COLO829 (cell line): ENCODE measurements at places on chromosomes 11 and 22.

GRCh38 chr22:23418159-23418788, 161.8 kb downstream of the IGLL1 start:
- DNase-seq: no peak

GRCh38 chr11:3710485-3711259, 39.5 kb upstream of the CHRNA10 start:
- DNase-seq: no peak

DNA sequence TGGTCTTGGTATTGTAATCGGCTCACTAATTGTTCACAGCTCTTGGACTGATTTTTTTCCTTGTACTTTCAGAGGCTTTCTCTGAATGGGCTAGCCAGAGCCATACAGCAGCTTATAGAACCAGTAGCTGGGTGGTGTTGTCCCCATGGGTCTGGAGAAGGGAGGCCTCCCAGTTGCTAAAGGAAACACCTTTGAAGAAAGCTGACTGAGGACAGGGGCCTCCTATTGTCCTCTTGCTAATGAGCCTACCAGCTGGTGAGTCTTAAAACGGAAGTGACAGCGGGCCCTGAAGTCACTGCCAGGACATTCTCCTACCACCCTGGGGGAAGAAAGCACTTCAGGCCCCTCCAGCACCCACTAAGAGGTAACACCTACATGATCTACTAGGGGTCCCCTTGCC, 9.9 kb downstream of the FADS3 start:
- DNase-seq: no peak

GRCh38 chr11:3840004-3840869, 522 bp downstream of the RHOG start:
- DNase-seq: no peak

DNA sequence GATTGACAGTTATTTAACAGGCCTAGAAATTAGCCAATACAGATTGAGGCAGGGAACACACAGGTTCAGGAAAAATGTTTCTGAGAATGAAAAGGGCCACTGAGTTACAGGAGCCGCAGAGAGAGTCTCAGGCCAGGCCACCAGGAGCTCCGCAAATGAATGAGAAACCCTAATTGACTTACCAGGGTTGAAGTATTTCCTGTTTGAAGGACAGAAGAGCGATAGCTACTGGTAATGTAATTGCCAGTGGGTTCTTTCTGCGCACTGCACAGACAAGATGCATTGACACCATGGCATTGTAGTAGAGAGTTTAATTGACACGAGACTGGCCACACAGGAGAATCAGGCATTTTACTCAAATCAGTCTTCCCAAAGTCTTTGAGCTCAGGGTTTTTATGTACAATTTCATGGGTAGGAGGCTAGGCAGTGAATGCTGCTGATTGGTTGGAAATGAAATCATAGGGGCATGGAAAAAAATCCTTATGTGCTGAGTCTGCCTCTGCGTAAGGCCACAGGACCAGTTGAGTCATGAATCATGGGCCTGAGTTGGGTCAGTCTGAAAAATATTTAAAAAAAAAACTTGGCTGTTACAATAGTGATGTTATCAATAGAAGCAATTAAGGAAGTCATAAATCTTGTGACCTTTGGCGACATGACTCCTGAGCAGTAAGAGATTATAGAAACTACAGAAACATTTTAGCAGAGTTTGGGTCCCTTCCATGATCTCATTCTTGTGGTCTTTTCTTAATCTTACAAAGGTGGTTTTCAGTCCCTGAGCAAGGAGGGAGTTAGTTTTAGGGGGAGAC, 203.8 kb downstream of the CASP12 start:
- DNase-seq: no peak

GRCh38 chr11:65378208-65378927, 4.1 kb downstream of the SLC25A45 start:
- no peak for DNase-seq

DNA sequence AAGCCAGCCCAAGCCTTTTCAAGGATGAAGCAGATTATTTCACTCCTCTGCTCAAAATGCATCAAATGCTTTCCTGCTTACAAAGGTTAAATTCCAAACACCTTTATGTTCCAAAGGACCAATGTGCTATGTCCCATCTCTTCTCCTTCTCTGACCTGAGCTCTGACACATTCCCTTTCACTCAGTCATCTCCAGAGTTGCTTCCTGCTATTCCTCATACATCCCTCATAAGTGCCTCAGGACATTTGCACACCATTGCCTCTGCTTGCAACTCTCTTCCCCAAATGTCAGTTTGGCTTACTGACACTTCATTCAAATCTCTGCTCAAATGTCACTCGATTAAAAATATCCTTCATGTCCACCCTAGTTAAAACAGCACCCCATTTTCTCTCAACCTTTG, 53.3 kb upstream of the BMAL1 start:
- no peak for DNase-seq

- DNase-seq: no peak
Observed at GRCh38 chr11:80559942-80560341, 1119.1 kb upstream of the TENM4 start.

DNA sequence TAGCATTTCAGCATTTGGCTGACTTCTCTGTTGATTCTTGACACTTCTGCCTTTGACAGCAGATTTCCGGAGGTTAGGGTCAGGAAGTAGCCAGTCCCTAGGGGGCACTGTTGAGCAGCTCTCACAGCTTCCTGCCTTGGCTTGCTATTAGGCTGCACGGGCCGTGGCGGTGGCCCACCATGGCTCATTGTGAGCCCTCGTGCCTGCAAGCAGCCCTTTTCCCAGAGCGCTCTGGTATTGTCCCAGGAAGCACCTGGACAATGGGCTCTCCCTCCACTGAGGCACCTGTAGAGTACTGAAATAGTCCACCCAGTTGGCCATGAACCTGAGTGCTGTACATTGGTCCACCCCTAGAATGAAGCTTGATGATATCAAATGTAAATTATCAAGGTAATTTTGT, 100.2 kb upstream of the GAL start:
- DNase-seq: peak; percentile 20

DNA sequence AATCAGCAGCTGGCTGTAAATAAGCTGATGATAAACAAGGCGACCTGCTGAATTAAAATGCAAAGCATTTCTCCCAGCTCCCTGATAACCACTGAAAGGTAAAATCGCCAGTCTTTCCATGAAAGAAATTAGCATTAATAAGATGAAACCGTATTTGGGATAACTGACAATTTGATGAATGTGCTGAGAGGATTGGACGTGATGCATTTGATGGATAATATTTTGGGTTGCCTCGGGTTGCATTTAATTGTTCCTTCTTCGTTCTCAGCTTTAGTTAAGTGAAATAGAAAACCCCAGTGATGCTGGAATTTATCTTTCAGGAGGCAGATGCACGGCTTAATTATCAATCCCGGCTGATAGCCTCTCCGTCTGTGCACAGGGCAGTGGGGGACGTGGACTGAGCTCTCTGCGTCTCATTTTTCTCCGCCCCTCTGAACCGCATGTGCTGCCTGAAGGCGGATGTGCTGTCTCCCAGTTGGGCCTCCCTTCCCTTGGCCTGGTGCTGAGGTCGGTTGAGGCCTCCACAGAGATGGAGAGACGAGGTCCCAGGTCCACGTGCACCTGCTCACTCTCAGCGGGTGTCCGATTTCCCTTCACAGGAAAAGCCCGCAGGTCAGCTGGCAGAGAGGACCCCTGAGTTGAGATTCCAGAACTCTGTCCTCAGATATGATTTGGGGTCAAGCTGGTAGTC, 846.2 kb downstream of the BRD1 start:
- no peak for DNase-seq

DNA sequence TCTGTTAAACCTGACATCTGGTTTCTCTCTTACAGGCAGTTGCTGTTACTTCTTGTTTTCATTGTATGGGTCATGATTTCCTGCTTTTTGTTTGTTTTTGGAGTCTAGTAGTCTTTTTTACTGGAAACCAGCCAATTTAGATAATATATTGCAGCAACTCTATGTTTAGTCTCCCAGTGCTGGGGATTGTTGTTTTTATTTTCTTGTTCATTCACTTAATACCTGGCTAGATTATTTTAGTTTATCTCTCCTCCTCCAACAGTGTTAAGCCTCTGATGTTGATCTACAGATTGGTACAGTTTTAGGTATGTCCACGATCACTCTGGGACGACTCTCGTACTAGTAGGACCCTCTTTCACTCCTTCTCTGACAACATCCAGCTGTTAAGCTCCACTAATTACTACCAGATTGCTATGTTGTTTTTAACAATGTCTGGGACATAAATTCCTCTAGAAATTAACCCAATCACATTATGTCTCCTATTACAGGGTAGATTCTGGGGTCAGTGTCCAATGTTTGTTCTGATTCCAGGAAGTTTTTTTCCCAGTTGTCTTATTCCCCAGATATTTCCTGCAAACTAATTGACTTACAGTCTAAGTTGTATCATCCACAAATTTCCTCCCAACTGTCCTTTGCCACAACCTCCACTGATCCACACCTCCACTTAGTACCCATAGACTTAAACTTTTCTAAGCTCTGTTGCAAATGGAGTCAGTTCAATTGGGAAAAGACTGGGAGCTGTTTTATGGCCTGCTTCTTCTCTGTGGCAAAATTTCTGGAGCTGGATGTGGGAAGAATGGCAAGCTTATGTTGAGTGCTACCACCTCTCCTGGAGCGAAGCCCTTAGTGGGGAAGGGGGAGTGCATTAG, 1280.6 kb upstream of the CNTN5 start:
- DNase-seq: no peak

GRCh38 chr11:84581083-84581482, 1046.1 kb downstream of the DLG2 start:
- DNase-seq: no peak

DNA sequence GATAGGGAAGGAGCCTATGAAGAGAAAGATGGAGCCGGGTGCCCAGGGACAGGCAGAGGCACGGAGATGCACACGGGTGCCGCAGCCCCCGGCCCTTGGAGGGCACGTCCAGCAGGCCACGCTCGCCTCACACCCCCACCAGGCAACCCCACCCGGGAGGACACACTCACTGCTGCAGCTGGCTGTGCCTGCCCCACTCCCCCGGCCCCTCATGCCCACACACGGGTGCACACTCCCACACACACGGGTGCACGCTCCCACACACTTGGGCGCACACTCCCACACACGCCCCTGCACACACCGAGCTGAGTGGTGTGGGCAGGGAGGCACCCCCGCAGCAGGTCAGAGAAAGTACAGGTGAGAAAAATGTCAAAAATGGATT, 1.1 kb downstream of the MOB2 start:
- DNase-seq: no peak

DNA sequence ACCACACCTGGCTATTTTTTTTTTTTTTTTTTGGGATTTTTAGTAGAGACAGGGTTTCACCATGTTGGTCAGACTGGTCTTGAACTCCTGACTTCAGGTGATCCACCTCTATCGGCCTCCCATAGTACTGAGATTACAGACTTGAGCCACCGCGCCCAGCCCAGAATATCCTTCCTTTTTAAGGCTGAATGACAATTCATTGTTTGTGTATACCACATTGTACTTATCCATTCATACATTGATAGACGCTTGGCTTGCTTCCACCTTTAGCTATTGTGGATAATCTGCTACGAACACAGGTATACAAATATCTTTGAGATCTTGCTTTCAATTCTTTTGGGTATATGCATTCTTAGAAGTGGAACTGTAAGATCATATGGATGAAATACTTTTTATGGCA, 10.8 kb upstream of the RASSF10 start:
- no peak for DNase-seq

DNA sequence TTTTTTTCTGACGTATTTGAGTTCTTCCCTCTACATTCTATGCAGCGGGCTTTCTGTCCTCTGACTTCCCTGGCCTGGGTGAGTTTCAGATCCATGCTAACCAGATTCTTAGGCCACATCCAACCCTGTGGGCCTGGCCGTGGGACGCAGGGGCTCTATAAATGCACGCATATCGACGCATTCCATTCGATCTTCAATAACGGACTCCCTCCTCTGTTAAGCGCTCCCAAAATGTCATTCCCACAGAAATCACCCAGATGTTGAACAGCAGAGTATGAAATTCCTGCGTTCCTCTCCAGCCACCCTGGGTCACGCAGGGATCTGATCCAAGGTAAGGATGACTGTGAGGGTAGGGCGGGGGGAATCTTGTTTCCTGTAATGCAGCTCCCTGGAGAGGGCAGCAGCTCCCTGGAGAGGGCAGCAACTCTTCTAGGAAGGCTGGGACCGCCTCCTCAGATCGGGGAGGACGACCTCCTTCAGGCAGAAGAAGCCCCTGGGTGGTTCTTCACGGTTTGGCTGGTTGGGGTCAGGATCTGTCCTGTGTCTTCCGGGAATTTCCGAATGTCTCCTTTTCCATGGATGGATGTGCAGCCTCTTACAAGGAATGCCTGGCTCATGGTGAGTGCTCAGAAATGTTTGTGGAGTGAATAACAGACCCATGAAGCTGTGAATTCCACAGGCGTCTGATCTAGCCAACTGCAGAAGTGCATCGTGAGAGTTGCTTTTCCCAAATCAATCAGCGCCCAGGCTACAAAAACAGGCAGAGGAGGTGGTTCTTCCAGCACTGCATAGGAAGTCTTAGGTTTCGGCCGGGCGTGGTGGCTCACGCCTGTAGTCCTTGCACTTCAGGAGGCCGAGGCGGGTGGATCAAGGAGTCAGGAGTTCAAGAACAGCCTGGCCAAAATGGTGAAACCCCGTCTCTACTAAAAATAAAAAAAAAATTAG, 12.2 kb downstream of the MRGPRD start:
- no peak for DNase-seq

- DNase-seq: no peak
Observed at GRCh38 chr11:2509481-2510001, 64.7 kb downstream of the KCNQ1 start.

DNA sequence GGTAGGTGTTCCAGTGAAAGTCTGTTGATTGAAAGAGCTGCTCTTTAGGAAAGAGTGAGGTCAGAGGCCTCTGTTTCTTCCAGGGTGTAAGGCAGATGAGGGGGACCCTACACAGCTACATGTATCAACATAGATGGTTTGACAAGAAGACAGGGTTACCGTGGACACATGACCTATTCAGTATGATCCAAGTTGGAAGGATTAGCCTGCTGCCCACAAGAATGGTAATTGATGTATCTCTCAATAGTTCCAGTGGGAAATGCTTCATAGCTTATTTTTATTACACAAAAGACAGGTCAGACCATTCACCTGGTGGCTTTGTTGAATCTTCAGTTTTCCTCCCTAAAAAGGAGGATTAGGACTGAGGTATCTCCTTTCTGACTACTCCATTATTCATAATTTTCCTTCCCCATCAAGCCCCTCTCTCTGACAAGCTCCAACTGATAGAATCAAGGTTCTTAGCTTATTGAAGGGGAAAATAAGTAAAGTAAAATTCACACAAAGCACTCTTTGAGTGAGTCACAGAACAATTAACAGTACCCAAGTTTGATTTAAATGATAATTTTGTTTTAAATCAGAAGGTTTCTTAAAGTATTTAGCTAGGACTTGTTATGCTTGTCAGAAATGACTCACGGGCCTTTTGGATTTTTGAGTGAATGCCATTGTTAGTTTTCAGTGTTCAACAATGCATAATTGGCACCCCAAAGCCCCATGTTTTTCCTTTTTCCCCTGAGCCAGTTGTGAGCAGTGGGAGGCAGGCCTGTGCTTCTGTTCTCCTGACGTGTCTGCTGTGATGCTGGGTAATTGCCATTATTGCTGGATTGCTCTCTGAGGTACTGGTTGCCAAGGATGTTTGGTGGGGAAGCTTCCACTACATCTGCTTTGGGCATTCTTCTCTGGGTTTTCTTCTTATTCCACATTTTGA, 373.2 kb downstream of the DDX10 start:
- peak; percentile 85 for DNase-seq
